ENCODE measurements at places on chromosomes 6 and 20. TPM values are rescaled to one million over a fixed set of nuclear protein-coding genes. Genes with fewer than 3 reads are reported as not detected.

- H3K27me3 ChIP-seq: peaks cover 4% of the 10 kb centered on the region
- no peak overlapping the region for H3K4me3 ChIP-seq
- DNase-seq: no peak
- no peak overlapping the region for H3K27ac ChIP-seq
- peaks cover 19% of the 10 kb centered on the region for H3K4me1 ChIP-seq
Measured at GRCh38 chr6:44271914-44272313, 1.7 kb downstream of the TMEM151B start.

- peak; percentile 65 for DNase-seq
- H3K36me3 ChIP-seq: no peaks in the 10 kb centered on the region
- H3K27ac ChIP-seq: no peak overlapping the region
- peaks cover 20% of the 10 kb centered on the region for H3K4me1 ChIP-seq
Measured at GRCh38 chr20:46021361-46022359, 7.4 kb upstream of the SLC12A5 start.

GRCh38 chr20:51547951-51548350 is 5.4 kb upstream of the NFATC2 start:
- H3K4me1 ChIP-seq: peaks cover 3% of the 10 kb centered on the region
- DNase-seq: no peak

DNA sequence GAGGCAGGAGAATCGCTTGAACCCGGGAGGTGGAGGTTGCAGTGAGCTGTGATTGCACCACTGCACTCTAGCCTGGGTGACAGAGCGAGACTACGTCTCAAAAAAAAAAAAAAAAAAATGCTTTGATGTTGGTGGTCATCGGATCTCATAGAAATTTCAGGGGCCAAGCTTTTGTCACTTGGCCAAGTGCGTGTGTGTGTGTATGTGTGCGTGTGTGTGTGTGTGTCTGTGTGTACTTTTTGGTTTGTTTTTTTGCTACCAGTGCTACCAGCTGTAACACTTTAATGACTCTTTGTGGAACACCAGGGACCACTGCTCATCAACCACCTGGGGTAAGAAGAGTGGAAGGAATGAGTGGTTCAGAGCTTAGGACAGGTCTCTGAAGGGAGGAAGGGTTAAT is 49.7 kb downstream of the TRAF3IP2 start:
- peaks cover 34% of the 10 kb centered on the region for H3K36me3 ChIP-seq
- H3K4me1 ChIP-seq: peaks cover 47% of the 10 kb centered on the region
- no peaks in the 10 kb centered on the region for H3K27me3 ChIP-seq
- no peak for DNase-seq
- no peak overlapping the region for H3K27ac ChIP-seq

DNA sequence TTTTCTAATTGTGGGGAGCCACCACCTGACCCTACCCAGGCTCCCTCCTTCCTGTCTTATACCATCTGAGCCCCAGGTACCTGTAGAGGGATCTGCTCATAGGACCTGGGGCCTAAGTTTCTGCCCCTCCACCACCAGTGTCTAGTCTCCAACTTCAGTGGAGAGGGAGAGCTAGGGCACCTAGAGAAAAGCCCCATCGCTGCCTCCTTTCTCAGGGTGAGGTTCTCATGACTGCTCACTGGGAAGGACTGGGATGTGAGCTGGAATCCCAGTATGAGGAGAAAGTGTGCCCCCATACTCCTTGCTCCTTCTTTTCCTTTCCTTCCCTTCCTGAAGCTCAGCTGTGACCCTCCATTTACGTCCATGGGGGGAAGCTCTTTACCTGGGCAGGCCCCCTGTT is 231.6 kb downstream of the LRFN2 start:
- H3K4me3 ChIP-seq: no peak overlapping the region
- H3K36me3 ChIP-seq: no peaks in the 10 kb centered on the region
- H3K27ac ChIP-seq: no peak overlapping the region
- no peaks in the 10 kb centered on the region for H3K4me1 ChIP-seq

GRCh38 chr20:45833883-45834796 is 541 bp downstream of the SNX21 start:
- peaks cover 53% of the 10 kb centered on the region for H3K4me1 ChIP-seq
- peak overlapping the region; percentile 69 for H3K4me3 ChIP-seq
- H3K36me3 ChIP-seq: peaks cover 22% of the 10 kb centered on the region
- H3K27me3 ChIP-seq: no peaks in the 10 kb centered on the region
- H3K27ac ChIP-seq: peak overlapping the region; percentile 94

Gene WDR46
- 71.4 TPM for total RNA-seq

GRCh38 chr6:116508527-116508926 is 2.9 kb upstream of the CALHM5 start:
- no peak overlapping the region for H3K27ac ChIP-seq
- no peaks in the 10 kb centered on the region for H3K4me1 ChIP-seq
- no peaks in the 10 kb centered on the region for H3K36me3 ChIP-seq
- DNase-seq: no peak
- H3K4me3 ChIP-seq: no peak overlapping the region
- no peaks in the 10 kb centered on the region for H3K27me3 ChIP-seq

DNA sequence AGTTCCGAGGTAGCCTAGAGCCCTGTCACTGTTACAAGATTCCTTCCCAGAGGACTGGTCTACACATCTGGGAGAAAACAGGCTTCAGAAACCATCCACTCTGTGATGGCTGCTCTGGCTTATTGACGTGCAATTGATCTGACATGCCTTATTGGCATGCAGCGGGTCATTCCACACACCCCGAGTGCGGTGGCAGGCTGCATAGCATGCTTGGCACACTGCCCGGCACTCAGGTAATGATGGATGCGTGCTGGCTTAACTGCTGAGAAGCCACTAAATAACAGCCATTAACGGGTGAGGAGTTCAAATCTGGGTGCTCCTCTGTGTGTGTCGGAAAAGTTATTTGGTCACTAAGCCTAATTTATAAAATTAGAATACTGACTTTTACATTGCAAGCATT is 67.9 kb upstream of the CDH4 start:
- DNase-seq: no peak
- no peak overlapping the region for H3K27ac ChIP-seq
- H3K27me3 ChIP-seq: peaks cover 21% of the 10 kb centered on the region
- no peaks in the 10 kb centered on the region for H3K36me3 ChIP-seq
- H3K4me3 ChIP-seq: no peak overlapping the region

Gene SYCP2
- total RNA-seq: 12.1 TPM

- no peaks in the 10 kb centered on the region for H3K27me3 ChIP-seq
- no peak for DNase-seq
- peaks cover 8% of the 10 kb centered on the region for H3K4me1 ChIP-seq
- H3K36me3 ChIP-seq: peaks cover 75% of the 10 kb centered on the region
Measured at GRCh38 chr20:49260218-49260617, 17.6 kb downstream of the ZNFX1 start.

DNA sequence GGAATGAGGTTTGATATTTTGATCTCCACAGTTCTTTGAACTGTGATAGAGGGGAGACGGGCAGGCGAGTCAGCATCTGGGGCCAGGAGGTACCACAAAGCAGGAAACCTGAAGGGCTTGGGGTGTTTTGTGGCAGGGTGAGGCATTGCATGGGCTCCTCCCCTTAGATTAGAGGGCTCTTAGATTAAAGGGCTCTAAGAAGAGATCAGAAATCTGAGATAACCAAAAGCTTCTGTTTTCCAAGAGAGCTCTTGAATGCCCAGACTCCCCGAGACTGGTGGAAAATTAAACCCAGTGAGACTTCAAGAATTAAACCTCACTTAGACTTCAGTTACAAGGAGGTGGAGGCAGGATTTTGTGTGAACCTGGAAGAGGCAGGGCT is 2.4 kb upstream of the GPX5 start:
- no peak overlapping the region for H3K27ac ChIP-seq
- peaks cover 29% of the 10 kb centered on the region for H3K27me3 ChIP-seq
- no peaks in the 10 kb centered on the region for H3K36me3 ChIP-seq
- H3K4me1 ChIP-seq: no peaks in the 10 kb centered on the region

DNA sequence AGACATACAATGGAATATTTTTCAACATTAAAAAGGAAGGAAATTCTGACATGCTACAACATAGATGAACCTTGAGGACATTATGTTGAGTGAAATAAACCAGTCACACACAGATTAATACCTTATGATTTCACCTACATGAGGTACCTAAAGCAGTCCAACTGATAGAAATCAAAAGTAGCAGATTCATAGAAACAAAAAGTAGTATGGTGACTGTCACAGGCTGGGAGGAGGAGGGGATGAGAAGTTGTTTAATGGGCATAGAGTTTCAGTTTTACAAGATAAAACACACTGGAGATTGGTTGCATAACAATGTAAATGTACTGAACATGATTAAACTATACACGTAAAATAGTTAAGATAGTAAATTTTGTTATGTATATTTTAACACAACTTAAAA is 48.5 kb upstream of the OLIG3 start:
- no peak overlapping the region for H3K27ac ChIP-seq
- no peak overlapping the region for H3K4me3 ChIP-seq
- H3K36me3 ChIP-seq: no peaks in the 10 kb centered on the region
- H3K4me1 ChIP-seq: no peaks in the 10 kb centered on the region

Gene SPATA25
- not detected for total RNA-seq

GRCh38 chr6:13432526-13433184 is 54.7 kb downstream of the GFOD1 start:
- no peaks in the 10 kb centered on the region for H3K36me3 ChIP-seq
- H3K27me3 ChIP-seq: no peaks in the 10 kb centered on the region
- H3K4me1 ChIP-seq: peaks cover 16% of the 10 kb centered on the region
- no peak for DNase-seq
- H3K4me3 ChIP-seq: no peak overlapping the region

Gene CASS4
- 4.6 TPM for total RNA-seq

Gene CDKAL1
- 24.9 TPM for total RNA-seq

Gene PROKR2
- not detected for total RNA-seq

DNA sequence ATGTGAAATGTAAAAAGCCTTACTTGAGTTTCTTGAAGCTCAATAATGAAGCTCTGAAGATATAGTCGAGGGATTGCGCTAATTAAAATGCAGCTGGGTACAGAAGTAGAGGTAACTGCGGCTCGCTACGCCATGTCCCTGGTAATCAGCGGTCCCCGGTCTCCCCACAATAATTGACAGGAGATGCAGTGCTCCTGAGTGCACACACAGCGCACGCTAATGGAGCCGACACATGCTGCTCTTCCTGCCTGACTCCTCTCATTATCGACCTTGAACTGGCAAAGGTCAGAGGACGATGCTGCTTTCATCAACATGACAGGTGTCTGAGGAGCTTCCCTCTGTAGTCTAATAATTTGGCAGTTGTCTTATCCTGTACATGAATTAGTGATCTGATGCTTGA is 365.9 kb downstream of the RNF144B start:
- no peak overlapping the region for H3K27ac ChIP-seq
- H3K4me3 ChIP-seq: no peak overlapping the region
- no peaks in the 10 kb centered on the region for H3K4me1 ChIP-seq
- no peaks in the 10 kb centered on the region for H3K36me3 ChIP-seq
- no peak for DNase-seq
- no peaks in the 10 kb centered on the region for H3K27me3 ChIP-seq

DNA sequence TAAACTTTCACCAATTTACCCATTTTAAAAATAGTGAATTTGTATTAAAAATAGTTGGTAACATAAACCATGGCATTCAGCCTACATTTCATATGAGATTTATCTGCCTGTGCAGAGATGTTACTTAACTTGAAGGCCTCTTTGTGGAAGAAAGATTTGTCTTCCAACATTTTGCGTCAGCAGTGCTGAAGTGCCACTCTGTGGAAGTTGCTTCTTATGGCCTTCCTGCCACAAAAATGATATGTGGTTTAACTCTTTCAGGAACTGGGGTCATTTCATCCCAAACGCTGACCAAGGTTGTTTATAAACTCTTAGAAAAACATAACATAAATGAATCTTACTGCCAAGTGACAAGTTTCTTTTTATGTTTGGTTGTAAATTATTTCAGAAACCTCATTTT is 246.8 kb downstream of the ARID1B start:
- H3K4me1 ChIP-seq: peaks cover 9% of the 10 kb centered on the region
- no peaks in the 10 kb centered on the region for H3K27me3 ChIP-seq
- no peak for DNase-seq

DNA sequence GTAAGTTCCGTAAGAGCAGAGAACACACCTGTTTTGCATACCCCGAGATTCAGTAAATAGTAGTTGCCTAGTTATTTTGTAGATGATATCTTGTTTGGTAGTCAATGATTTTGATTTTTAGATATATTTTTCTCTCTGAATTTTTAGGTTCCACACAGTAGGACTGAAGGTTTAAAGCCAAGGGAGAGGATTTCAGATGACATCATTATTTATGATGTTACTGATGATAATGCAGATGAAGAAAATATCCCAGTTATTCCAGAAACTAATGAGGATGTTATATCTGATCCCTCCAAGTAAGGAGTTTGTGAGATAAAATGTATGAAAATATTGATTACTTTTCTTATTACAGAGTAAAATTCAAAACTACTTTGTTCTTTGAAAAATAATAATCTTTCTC is 22.6 kb downstream of the HSF2 start:
- H3K27me3 ChIP-seq: no peaks in the 10 kb centered on the region
- H3K36me3 ChIP-seq: peaks cover 8% of the 10 kb centered on the region
- H3K4me1 ChIP-seq: no peaks in the 10 kb centered on the region
- H3K4me3 ChIP-seq: no peak overlapping the region
- H3K27ac ChIP-seq: no peak overlapping the region
- no peak for DNase-seq

DNA sequence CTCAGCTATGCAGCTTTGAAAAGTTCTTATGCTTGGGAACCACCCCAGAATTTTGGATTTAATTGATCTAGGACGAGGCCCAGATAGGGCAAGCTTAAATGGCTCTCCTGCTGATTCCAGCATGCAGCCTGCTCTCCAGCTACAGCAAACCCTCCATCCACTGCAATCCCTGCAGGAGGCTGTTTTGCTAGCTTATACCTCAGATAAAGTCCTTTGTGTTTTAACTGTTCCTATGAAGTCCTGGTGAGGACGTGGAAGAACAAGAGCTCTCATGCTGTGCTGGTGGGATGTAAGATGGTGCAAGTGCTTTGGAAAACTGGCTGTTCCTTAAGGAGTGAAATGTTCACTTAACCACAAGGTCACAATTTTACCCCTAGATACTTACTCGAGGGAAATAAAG is 25.5 kb upstream of the NXT1 start:
- no peak for DNase-seq
- no peaks in the 10 kb centered on the region for H3K27me3 ChIP-seq
- no peak overlapping the region for H3K27ac ChIP-seq
- H3K36me3 ChIP-seq: no peaks in the 10 kb centered on the region
- no peak overlapping the region for H3K4me3 ChIP-seq

DNA sequence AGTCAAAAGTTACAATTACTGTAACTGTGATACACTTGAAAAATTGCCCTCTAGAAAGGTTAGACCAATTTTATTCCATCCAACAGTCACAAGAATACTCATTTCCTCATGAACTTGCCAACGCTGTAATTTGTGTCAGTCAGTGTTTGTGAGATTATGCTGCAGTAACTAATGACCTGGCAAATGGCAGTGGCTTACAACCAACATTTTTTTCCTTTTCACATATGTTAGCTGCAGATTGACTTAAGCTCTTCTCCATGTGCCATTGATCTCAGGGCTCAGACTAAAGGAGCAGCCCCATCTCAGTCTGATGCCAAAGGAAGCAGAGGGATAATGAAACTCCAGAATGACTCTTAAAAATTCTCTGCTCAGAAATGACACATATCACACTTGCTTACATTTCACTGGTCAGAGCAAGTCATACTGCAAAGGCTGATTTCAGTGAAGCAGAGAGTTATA is 92.3 kb upstream of the ELOVL5 start:
- no peak overlapping the region for H3K27ac ChIP-seq
- H3K36me3 ChIP-seq: no peaks in the 10 kb centered on the region
